ENCODE measurements at places on chromosomes 6 and 20.

DNA sequence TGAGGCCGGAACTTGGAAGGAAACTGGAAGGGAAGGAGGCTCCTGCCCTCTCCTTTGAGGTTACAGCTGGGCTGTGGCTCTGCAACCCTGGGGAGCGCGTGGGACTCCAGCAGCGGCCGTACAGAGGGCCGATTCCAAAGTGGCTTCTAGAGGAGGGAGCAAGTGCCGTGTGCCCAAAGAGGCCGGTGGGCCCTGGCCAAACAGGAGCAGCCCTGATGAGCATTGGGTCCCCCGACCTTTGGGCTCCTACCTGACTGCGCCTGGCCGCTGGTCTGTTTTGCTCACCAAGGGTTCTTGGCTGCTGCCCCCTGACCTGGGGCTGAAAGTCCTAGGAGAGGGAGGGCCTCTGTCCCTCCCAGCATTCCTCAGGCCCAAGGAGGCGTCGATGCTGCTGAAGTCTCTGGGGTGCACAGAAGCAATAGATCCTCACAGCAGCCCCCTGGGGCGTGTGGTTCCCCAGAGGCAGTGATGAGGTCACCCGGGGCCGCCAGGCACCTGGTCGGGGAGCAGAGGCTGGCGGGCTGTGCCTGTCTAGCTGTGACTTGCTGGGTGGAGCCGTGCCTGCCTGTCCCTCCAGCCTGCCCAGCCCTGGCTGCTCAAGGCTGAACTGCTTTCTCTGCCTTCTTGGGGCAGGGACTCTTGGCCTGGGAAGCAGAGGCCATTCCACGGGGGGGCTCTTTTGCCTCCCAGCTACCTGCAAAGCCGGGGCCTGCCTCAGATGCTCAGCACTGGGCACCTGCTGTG lies 9.8 kb downstream of the RBM38 start:
- DNase-seq, result no peak

DNA sequence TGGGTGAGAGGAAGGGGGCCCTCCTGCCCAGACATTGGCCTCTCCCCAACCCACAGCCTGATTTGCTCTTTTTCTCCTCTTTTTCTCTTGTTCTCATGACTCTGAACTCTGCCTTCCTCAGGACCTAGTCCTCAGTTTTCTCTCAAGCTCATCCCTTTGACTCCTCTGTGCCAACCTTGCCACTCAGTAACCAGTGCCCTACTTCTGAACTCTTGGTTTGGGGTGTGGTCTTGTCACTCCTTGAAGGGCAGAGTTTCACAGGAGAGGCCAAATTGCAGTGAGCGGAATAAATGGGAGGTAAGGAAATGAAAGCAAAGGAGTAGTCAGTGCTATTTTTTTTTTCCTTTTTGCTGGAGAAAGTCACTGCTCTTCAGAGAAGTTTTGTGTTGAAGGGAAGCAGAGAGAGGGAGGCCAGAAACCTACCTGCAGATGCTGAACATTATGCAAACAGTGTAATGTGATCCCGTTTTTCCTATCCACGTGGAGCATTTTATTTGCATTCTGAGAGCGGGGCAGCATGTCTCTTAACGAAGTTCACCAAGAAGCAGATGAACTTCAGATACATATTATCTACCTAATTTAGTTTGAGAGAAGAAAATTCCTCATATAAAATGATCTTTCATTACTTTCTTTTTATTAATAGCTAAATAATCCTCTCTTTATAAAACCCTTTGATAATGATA lies 26.9 kb downstream of the CFAP61 start:
- DNase-seq, result no peak

DNA sequence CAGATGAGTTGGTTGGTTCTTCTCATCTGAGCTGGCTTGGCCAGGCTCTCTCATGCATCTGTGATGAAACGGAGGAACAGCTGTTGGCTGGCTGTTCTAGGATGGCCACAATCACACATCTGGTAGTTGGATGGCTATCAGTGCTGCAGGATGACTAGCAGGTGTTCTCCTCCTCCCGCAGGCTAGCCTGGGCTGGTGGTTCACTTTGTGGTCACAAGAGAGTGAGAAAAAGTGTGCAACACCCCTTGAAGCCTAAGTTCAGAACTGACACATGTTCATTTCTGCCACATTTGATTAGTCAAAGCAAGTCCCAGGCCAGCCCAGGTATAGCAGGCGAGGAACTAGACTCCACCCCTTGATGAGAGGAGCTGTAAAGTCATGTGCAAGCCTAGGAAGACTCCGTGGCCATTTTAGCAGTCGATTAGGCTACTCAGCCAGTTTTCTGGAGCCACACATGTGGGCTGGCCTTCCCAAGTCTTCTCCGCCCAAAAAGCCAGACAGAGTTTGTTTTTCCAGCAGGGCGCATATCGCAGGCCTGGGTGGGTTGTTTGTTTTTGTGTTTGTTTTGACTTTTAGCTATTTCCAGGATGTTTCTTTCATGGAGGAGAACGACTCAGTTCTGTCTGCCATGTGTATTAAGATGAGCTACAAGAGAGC lies 120.8 kb downstream of the ISM1 start:
- no peak for DNase-seq

GRCh38 chr6:144062786-144063185 lies 32.6 kb downstream of the SF3B5 start:
- DNase-seq, result no peak

DNA sequence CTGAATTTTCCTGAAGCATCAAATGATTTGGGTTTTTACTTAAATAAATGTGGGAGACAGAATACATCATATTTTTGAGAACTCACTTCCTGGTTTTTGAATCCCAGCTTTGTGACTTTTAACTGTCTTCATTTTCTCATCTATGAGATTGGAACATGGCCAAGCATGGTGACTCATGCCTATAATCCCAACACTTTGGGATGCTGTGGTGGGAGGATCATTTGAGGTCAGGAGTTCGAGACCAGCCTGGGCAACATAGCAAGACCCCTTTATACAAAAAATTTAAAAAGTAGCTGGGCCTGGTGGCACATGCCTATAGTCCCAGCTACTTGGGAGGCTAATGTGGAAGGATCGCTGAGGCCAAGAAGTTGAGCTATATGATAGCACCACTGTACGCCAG lies 122.3 kb downstream of the QKI start:
- no peak for DNase-seq

- DNase-seq, result no peak
These were observed 24.8 kb upstream of the DYNLRB1 start for GRCh38 chr20:34491226-34491931.

- no peak for DNase-seq
These were observed 6.8 kb downstream of the SASH1 start for GRCh38 chr6:148349466-148349865.

GRCh38 chr6:25237579-25237978 lies 41.6 kb upstream of the CARMIL1 start:
- no peak for DNase-seq

GRCh38 chr6:76275746-76276145 lies 203.3 kb upstream of the IMPG1 start:
- no peak for DNase-seq

GRCh38 chr6:4853349-4853748 lies 77.1 kb downstream of the CDYL start:
- DNase-seq, result no peak
